ENCODE measurements at places on chromosomes 11 and 22.
A peak's percentile ranks its signal among the peaks of the same experiment; 100 is the strongest.

GRCh38 chr22:27422442-27422841 lies 379.1 kb downstream of the MN1 start:
- DNase-seq: no peak

DNA sequence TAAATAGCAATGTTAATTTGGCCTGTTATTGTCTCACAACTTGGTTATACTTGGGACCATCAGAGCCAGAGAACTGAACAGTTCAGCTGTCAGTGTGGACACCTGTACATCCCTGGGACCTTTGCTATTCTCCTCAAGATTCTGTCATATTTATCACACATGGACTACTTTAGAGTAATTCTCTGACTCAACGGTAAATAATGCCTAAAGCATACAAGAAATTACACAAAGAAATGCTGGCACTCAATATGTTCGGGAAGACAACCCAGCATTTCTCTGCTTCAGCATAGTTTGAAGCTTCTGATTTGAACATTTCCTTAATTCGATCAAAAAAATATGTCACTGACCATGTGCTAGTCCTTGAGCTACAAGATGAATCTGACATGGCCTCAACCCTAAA lies 34.6 kb upstream of the MMP13 start:
- no peak for DNase-seq

DNA sequence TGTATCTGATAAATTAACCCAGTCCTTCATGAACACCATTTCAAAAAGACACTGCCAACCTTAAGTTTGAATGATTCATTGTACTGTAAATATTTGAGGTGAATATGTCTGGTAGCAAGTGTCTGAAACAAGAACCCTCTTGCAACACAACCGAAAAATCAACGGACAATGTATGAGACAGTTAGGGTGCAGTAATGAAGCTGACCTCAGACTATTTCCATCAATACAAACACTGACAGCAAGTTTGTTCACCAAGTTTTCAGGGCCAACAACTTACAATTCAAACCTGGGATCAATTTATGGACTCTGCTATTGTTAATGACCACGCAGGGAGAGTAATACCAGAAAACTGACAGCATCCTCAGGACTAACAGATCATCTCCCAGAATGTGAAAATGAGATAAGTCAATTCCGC lies 126.3 kb downstream of the CADM1 start:
- no peak for DNase-seq

- DNase-seq: no peak
Measured at GRCh38 chr11:7584910-7585309, 71.1 kb downstream of the PPFIBP2 start.

- DNase-seq: no peak
Measured at GRCh38 chr11:73889019-73889418, 12.2 kb downstream of the PAAF1 start.

DNA sequence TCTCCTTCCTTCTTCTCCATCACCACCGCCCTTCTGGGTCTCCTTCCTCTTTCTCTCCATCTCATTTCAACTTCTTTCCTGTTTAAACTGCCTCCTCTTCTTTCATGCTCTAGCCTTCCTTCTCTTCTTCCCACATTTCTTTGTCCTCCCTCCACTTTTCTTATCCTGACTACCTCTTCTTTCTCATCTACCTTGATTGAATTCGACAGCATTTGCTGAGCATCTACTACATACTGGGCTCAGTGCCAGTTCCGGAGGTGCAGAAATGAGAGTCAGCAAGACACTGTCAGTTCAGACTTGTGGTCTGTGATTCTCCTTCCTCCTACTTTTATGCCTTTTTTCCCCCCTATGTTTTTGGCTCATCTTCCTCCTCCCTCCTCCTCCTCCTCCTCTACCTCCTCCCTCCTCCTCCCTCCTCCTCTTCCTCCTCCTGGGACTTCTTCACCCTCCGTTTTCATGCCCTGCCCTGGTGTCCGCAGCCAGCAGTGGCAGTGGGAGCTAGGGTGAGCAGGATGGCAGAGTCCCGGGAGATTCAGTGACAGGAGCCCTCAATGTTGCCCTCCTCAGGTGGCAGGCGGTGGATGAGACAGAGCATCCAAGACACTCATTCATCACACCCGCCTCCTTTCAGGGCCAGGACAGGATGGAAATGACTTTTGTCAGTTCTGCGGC lies 146.0 kb upstream of the SEZ6L start:
- no peak for DNase-seq

- DNase-seq: no peak
Measured at GRCh38 chr11:69774354-69775162, 583 bp downstream of the FGF4 start.

DNA sequence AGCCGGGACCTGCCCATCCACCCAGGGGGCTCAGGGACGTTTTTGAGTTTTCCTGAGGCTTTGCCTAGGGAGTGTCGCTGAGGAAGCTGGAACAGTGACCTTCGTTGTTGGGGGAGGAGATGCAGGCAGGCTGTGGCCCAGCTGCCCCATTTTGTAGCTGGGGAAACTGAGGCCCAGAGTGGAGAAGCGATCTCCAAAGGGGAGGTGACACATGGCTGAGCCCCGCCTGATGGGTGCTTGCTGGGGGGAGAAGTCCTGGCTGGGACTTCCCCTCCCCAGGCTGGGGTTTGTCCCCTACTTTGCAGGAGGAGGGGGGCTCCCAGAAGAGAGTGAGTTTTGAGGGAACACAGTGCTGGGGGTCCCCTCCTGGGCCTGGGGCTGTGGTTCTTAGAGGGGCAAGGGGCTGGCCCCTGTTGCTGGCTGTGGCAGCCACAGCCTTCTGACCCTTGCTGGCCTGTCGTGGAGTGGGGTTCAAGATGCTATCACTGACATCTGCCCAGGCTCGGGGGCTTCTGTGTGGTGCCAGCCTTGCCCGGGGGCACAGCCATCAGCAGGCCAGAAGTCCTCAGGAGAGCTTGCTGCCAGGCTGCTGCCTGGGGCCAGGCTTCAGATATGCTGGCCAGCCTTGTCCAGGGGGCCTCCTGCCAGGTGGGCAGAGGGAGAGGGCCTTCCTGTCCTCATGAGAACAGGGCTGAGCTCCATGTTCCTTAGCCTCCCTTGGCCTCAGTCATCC lies 21.4 kb downstream of the KCNQ1 start:
- DNase-seq: no peak

DNA sequence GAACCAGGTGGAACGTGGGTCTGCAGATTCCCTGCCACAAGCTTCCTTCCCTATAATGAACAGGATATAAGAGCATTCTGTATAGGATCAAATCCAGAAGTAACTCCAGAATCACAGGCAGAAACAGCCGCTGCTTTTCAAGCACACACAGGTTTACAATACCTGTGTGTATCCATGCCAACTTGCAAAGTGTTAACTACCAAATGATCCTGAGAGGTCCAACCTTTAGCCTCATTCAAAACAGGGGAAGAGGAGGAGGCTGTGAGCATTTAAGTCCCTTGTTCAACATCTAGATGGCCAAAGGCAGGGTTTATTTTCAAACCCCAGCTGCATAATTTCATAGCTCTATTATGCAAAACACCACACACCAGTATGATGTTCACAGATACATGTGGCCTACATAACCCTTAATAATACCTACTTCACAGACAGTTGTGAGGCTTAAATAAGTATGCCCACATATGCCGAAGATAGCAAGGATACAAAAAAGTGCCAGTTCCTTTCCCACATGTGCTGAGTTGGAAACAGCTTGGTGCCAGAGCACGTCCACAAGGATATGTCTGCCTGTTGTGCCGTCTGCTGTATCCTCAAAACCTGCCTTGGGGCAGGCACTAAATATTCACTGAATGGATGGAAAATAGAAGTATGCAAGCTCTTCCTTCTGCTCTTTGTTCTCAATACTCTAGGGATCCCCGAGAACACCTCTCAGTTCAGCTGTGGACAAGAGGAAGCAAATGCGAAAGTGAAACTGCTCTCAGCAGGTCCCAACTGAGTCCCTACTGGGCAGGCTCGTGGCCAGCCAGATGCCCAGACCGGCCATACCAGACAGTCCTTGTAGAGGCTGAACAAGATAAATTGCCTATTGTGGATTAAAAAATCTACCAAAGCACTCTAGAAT lies 66.8 kb downstream of the LARGE1 start:
- DNase-seq: peak; percentile 61

- no peak for DNase-seq
Measured at GRCh38 chr11:112989198-112989597, 28.0 kb downstream of the NCAM1 start.

DNA sequence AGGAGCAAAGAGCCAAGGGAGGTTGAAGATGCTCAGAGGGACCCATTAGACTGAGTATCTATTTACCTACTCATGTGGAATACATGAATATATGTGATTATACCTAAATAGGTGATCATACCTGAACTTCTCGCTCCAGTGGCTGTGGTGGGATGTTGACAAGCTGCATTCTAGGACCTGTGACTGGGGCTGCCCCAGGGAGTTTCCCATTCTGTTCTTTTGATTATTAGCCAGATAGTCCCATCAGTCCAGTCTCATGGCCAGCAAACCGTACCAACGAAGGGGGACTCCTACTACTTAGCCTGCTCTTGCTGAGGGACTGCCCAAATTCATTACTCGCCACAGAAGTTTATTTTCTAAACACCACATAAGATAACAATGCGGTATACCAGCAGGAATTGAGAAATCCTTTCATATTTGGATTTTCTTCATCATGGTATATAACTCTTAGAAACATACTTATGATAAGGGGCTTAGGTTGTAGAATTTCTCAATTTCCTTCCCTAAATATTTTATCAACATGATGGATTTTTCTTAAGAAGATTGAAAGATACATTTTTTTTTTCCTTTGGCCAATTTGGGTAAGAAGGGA lies 273.9 kb downstream of the NTM start:
- DNase-seq: no peak

DNA sequence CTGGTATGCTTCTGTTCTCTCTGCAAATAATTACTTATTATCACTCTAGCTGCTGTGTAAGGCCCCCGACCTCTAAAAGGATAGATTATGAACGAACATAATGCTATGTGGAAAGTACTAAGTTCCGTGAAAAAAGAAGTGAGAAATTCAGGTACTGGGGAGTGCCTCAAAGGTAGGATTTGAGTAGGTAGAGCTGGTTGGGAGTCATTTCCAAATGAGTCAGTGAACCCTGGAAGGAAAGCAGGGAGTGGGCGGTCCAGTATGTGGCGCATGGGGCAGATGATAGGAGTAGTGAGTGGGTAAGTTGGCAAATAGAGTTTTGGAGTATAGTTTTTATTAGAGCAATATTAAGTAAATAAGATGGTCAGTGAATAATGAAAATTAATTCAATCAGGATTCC lies 2.4 kb downstream of the ZC3H12C start:
- DNase-seq: no peak

DNA sequence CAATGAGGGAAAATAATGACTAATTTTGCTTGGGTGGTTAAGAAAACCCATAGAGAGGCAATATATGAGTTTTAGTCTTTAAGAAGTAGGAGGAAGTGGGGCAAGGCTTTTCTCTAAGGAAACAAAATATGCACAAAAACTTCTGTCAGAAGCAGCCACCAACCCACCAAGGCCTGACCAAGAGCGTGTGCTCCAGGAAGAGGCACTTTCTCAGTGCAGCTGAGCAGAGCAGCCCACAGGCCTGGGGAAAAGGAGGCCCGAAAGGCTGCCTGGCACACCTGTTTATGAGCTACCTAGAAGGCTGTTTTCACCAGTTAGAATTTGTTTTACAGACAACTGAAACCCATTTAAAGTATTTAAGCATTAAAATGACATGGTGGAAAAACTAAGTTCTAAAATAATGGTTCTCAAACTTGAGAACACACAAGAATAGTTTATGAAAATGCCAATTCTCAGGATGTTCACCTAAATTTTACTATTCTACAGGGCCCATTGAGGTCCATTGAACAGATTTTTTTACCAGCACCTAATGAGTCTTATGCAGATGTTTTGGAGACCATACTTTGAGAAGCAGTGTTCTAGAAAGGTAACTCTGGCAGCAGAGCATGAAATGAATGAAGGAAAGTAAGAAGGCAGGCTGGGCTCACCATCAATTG lies 160.5 kb upstream of the DDI1 start:
- no peak for DNase-seq

GRCh38 chr11:36501236-36501635 lies 8.8 kb downstream of the TRAF6 start:
- DNase-seq: no peak

GRCh38 chr11:96288915-96289314 lies 54.1 kb downstream of the MAML2 start:
- DNase-seq: no peak

All from hippocampal formation (tissue), 2 donors.